Gastroesophageal sphincter (tissue), 4 donors: ENCODE measurements at places on chromosomes 7 and 10.

GRCh38 chr10:48449501-48450232 lies 143.2 kb downstream of the MAPK8 start:
- no peaks in the 10 kb centered on the region for H3K4me1 ChIP-seq
- no peak for ATAC-seq
- H3K27ac ChIP-seq: no peak overlapping the region
- H3K4me3 ChIP-seq: no peak overlapping the region

GRCh38 chr7:104367926-104368325 lies 39.5 kb downstream of the LHFPL3 start:
- no peaks in the 10 kb centered on the region for H3K36me3 ChIP-seq
- no peaks in the 10 kb centered on the region for H3K4me1 ChIP-seq
- no peak overlapping the region for H3K27ac ChIP-seq

GRCh38 chr10:110808615-110809014 lies 63.1 kb upstream of the PDCD4 start:
- no peak overlapping the region for H3K27ac ChIP-seq
- ATAC-seq: no peak
- no peaks in the 10 kb centered on the region for H3K4me1 ChIP-seq
- H3K36me3 ChIP-seq: no peaks in the 10 kb centered on the region
- no peak overlapping the region for H3K4me3 ChIP-seq

GRCh38 chr10:59830601-59831259 lies 75.6 kb downstream of the CCDC6 start:
- no peak overlapping the region for H3K4me3 ChIP-seq
- no peak overlapping the region for H3K27ac ChIP-seq
- no peak for ATAC-seq
- no peaks in the 10 kb centered on the region for H3K4me1 ChIP-seq
- no peaks in the 10 kb centered on the region for H3K27me3 ChIP-seq

- H3K4me3 ChIP-seq: no peak overlapping the region
- no peak for ATAC-seq
- peaks cover 5% of the 10 kb centered on the region for H3K4me1 ChIP-seq
- no peaks in the 10 kb centered on the region for H3K27me3 ChIP-seq
- no peaks in the 10 kb centered on the region for H3K36me3 ChIP-seq
Measured at GRCh38 chr10:124049484-124049883, 43.9 kb downstream of the CHST15 start.

- no peak for ATAC-seq
- no peaks in the 10 kb centered on the region for H3K36me3 ChIP-seq
- H3K4me3 ChIP-seq: peak overlapping the region; percentile 2
- no peaks in the 10 kb centered on the region for H3K4me1 ChIP-seq
- H3K27me3 ChIP-seq: peaks cover 12% of the 10 kb centered on the region
- peak overlapping the region; percentile 92 for H3K27ac ChIP-seq
Measured at GRCh38 chr7:151244841-151245346, 3.6 kb downstream of the SMARCD3 start.

DNA sequence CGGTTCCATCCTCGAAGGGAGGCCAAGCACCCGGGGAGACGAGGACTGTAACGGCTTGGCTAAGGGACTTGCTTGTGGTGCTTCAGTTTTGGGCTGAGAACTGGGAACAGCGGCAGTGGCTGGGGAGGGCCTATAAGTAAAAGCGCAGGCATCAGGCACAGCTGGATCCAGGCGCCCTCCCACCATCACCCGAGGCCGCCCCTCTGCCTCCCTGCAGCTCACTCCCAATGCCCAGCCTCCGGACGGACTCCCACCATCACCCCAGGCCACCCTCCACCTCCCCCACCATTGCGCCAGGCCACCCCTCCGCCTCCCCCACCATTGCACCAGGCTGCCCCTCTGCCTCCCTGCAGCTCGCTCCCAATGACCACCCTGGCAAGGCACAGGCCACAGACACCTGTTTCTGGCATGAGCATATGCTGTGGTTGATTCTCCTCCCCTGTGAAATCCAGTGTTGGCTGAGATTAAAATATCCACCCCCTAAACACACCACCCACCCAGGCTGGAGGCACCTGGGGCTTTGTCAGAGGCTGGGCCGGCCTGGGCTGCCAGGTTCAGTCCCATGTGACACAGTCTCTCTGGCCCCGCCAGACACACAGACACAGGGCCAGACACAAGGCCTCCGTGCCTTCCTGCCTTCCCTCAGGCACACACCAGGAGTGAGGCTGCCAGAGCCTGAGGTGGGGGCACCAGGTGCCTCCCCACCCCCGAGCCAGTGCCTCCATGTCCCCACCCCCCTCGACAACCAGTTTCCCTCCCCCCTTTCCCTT lies 16.7 kb downstream of the MICALL2 start:
- H3K27me3 ChIP-seq: no peaks in the 10 kb centered on the region
- ATAC-seq: no peak
- no peaks in the 10 kb centered on the region for H3K36me3 ChIP-seq
- H3K4me1 ChIP-seq: peaks cover 12% of the 10 kb centered on the region

- no peaks in the 10 kb centered on the region for H3K4me1 ChIP-seq
- no peaks in the 10 kb centered on the region for H3K27me3 ChIP-seq
- H3K27ac ChIP-seq: no peak within 1 kb of the TSS
- H3K36me3 ChIP-seq: no peaks in the 10 kb centered on the region
- peak; percentile 73 for ATAC-seq
- no peak within 1 kb of the TSS for H3K4me3 ChIP-seq
Measured at GRCh38 chr10:97572214-97572989, at the start of gene ANKRD2. Gene ANKRD2 (plus strand): TSS chr10:97572779. CDS start chr10:97572789, 10 bp downstream.
